ENCODE measurements at places on chromosomes 4 and X. TPM values are rescaled to one million over a fixed set of nuclear protein-coding genes. Genes with fewer than 3 reads are reported as not detected.

Gene XAGE2
- not detected for polyA plus RNA-seq

Gene GLRA3
- polyA plus RNA-seq, result not detected

Gene SLC25A31
- polyA plus RNA-seq, result not detected

DNA sequence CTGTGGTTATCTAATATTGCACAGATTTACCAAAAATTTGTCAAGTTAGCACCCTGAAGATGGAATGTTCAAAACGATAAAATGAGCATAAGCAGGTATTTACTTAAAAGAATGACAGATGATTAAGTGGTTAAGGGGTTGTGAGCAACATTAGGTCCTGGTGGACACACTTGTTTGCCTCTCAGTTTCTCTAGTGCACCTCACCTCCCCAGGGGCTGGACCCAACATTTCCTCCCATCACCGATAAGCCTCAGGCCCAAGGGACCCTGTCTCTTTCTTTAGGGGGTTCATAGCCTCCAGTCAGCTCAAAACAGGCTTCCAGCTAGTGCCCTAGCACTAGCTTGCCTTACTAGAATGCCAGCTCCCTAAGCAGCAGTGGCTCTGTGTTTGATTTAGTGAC lies 88.0 kb downstream of the ATP11C start:
- H3K27ac ChIP-seq, result peak overlapping the region; percentile 70
- H3K36me3 ChIP-seq, result no peaks in the 10 kb centered on the region
- no peaks in the 10 kb centered on the region for H3K27me3 ChIP-seq
- no peak for DNase-seq
- no peaks in the 10 kb centered on the region for H3K4me1 ChIP-seq

- no peak overlapping the region for H3K27ac ChIP-seq
- no peak for DNase-seq
- no peaks in the 10 kb centered on the region for H3K36me3 ChIP-seq
- H3K4me1 ChIP-seq, result no peaks in the 10 kb centered on the region
- no peak overlapping the region for H3K4me3 ChIP-seq
Observed at GRCh38 chr4:143281507-143282190, 55.0 kb upstream of the GAB1 start.

- H3K27me3 ChIP-seq, result no peaks in the 10 kb centered on the region
- no peaks in the 10 kb centered on the region for H3K36me3 ChIP-seq
- no peak for DNase-seq
- no peak overlapping the region for H3K4me3 ChIP-seq
- H3K4me1 ChIP-seq, result no peaks in the 10 kb centered on the region
Observed at GRCh38 chr4:66273110-66273509, 602.8 kb upstream of the EPHA5 start.
